Hepatocyte (in vitro differentiated cells): ENCODE measurements at places on chromosomes 11 and 22.
A peak's percentile ranks its signal among the peaks of the same experiment; 100 is the strongest.

GRCh38 chr11:11992257-11993212 lies 15.9 kb downstream of the DKK3 start:
- peak; percentile 75 for DNase-seq

- peak; percentile 84 for DNase-seq
These were observed 8.4 kb upstream of the CCKBR start for GRCh38 chr11:6251120-6251733.

GRCh38 chr11:59778122-59778521 lies 22.9 kb downstream of the STX3 start:
- peak; percentile 79 for DNase-seq

DNA sequence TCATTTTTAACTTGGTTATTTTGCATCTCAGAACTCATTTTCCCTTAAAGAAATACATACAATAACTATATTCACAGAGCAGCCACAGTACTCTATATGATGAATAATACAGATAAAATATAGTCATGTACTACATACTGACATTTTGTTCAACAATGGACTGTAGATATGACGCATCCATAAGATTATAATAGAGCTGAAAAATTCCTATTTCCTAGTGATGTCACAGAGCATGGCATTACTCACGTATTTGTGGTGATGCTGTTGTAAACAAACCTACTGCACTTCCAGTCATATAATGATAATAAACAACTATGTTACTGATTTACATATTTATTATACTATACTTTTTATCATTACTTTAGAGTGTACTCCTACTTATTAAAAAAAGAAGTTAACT lies 38.7 kb downstream of the NARS2 start:
- no peak for DNase-seq

DNA sequence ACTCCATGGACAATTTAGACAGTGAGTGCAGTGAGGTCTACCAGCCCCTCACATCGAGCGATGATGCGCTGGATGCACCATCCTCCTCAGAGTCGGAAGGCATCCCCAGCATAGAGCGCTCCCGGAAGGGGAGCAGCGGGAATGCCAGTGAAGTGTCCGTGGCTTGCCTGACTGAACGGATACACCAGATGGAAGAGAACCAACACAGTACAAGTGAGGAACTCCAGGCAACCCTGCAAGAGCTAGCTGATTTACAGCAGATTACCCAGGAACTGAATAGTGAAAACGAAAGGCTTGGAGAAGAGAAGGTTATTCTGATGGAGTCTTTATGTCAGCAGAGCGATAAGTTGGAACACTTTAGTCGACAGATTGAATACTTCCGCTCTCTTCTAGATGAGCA lies 51.4 kb downstream of the SPECC1L start:
- DNase-seq: no peak

- no peak for DNase-seq
These were observed 18.7 kb downstream of the MRGPRX4 start for GRCh38 chr11:18191376-18191775.

DNA sequence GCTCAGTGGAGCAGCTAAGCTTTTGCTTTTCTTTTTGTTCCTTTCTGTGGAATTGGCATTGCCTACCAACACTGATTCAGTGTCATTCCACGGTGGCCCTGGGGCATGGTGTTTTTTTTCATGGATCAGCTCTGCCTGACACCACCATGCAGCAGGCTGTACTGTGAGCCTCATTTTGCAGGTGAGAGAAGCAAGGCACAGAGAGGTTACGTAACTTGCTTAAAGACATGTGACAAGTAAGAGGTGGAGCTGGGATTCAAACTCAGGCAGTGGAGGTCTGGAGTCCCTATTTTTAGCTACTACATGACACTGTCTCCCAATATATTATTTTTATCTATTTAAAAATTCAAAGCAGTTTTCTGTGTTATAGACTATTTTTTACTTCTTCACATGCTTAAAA lies 44.4 kb downstream of the APOL3 start:
- no peak for DNase-seq

GRCh38 chr11:75475767-75476650 lies 43.0 kb upstream of the KLHL35 start:
- no peak for DNase-seq

- peak; percentile 65 for DNase-seq
These were observed 3.9 kb downstream of the JOSD1 start for GRCh38 chr22:38696606-38697424.

DNA sequence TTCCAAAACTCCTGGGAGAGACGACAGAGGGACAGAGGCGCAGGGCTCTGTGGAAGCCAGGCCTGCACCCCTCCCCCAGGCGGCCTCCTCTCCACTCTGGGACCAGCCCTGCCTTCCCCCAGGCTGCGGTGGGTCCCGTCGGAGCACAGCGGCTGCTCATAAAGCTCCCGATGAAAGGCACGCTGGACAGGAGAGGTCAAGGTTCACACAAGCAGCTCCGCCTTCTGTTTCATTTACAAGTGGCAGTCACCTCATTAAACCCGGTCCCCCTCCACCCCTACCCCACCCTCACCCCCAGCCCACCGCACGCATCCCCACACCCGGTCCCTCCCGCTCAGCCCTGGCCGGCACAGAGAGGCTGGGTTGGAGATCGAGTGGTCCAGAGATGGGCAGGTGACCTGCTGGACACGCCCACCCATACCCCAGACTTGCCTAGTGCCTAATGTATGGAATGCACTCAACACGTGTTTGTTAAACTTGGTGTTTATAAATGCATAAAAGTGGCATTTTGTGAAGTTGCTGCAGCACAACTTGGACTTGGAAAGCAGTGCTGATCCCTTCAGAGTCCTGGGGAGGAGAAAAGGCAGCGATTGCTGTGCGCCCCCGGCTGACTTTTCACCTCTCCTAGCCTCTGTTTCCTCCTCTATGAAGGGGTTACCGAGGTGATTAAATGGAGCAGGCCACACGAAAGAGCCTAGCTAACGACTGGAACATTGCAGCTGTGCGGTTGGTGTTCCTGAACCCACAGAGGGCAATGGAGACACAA lies 26.0 kb downstream of the RPUSD4 start:
- no peak for DNase-seq

DNA sequence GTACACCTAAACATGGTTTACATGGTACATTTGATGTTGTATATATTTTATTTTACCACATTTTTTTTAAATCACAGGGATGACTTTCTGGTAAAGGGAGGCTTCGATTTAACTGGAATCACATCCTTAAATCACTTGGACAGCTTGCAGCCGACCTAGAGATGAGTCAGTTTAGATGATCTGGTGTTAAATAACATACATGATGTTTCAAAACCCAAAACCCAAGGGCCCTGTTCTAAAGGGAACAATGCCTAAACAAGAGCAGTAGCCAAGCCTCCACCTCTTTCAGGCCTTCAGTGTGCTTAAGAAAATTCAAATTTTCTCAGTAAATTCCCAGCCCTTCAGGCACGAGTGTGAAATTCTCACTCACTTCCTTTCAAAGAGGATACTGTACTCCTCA lies 108.8 kb downstream of the WT1 start:
- no peak for DNase-seq

GRCh38 chr22:35914665-35915476 lies 113.8 kb downstream of the RBFOX2 start:
- peak; percentile 90 for DNase-seq

DNA sequence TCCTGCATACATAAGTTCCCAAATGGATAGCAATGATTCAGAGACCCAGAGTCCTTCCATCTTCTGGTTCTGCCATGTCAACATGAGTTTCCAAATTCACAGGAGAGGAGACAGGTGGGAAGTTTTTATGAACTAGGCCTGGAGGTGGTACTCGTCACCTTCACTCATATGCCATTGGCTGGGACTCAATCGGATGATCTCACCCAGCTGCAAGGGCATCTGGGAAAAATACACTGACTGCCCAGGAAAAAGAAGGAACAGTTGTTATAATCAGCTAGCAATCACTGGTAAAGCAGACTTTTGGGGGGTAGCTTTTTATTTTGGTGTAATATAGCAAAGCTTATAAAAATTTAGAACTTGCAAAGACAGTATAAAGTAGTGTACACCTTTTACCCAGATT lies 83.9 kb downstream of the OTOG start:
- DNase-seq: no peak
